IPS-NIHi11 (cell line): ENCODE measurements at places on chromosomes 2 and 18.

DNA sequence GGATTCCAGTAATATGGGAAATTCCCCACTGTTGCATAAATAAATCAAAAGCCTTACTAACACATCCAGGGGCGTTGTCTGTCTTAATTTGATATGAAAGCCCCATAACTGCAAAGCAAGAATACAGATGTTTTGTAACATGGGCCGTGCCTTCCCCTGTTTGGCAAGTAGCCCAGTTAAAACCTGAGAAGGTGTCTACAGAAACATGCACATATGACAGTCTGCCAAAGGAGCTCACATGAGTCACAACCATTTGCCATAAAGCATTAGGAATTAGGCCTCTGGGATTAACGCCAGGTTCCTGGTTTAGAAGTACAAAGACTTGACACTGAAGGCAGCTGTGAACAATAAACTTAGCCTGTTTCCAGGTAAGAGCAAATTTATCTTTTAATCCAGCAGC lies 43.1 kb upstream of the LONRF2 start:
- DNase-seq, result no peak

GRCh38 chr2:16746833-16747232 lies 81.2 kb upstream of the CYRIA start:
- DNase-seq, result no peak

DNA sequence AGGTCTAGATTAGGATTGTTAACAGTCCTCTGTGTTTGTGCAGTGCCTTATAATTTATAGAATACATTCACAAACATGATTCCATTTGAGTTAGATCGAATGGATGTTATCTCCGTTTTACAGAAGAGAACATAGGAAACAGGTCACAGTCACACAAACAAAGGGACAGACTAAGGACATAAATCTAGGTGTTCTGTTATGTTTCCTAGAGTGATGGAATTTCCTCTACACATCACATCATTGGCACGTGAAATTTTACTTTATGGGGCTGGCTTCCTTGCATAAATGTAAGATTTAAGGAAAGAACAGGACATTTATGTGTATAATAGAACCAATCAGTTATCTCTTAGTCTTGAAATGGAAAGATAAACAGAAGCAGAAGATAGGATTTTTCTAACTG lies 6.4 kb downstream of the TRIM54 start:
- DNase-seq, result no peak

DNA sequence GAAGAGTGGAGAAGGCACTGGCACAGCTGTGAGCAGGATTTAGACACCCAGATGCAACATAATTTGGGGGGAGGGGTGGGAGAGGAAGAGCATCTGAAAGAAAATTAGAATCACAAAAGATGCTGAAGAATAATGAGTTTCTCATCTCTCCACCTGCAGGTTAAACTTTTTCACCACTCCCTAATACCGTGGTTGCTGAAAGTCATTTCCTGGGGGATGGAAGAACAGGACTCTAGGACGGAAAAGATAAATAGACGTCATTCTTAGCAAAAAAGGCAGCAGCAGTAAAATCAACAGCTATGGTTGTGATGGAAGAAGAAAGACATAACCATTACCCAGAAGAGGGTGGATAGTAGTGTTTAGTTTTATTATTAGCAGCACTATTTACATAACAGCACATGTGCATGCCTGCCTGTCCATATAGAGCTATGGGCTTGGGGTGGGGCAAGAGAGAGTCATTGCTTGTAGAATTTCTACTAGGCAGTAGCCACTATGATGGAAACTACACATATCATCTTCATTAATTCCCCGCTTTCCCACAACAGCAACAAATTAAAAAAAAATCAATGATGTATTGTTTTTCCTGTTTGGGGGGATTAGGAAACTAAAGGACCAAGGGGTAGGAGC lies 212.2 kb downstream of the TRIB2 start:
- peak; percentile 6 for DNase-seq

- peak; percentile 68 for DNase-seq
Measured at GRCh38 chr2:118003396-118003824, 10.5 kb downstream of the CCDC93 start.

GRCh38 chr18:26526128-26526965 lies 22.0 kb downstream of the KCTD1 start:
- peak; percentile 44 for DNase-seq

- DNase-seq, result no peak
Measured at GRCh38 chr2:32990556-32990955, 43.8 kb downstream of the LTBP1 start.

GRCh38 chr2:125634662-125635061 lies 1021.3 kb upstream of the GYPC start:
- no peak for DNase-seq

DNA sequence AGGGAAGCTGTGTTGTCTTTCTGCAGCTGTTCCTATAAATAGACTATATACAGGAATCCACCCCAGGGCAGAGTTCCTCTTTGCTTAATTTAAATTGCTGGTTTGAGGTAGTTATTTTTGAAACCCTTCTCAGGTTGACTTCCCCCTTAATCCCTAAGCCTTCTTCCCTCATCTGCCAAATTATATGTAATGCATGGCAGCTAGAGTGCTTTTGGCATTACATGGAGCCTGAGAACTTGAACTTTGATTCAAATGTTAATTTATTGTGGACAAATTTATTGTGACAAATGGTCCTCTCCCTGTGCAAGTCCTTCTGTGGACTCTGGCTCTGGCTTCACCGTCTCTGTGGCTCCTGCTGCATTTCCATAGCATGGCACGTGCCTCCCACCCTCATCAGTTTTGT lies 29.2 kb downstream of the MYO1B start:
- no peak for DNase-seq

- DNase-seq, result peak; percentile 25
Measured at GRCh38 chr18:10202845-10203321, 251.6 kb upstream of the APCDD1 start.

DNA sequence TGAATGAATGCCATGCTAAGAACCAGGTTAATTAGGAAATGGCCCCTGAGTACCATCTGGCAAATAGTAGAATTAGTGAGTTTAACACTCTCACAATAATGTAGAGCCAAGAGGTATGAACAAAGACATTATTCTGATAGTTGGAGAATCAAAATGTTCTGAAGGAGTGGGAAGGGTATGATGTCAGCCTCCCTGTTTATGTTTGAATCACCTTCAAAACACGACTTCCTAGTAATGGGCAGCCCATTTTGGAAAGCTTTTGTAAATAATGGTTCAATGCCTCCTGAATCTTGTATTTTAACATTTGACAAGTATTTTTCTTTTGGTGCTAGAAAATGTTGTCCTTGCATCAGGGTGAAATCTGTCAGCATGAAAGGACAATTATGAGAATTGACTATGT lies 108.3 kb downstream of the DSEL start:
- DNase-seq, result no peak

DNA sequence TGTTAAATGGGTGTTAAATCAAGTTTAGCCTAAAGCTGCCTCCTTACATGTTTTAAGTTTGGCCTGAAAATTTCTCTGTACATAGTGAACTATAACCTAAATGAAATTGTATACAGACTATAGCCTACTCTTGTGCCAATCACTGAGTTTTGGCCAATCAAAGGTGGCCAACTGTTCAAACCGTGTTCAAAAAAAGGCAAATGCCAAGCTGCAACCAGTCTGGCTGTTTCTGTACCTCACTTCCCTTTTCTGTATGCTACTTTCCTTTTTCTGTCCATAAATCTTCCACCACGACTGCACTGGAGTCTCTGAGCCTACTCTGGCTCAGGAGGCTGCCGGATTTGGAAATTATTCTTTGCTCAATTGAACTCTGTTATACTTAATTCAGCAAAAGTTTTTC lies 121.0 kb downstream of the SPOPL start:
- DNase-seq, result no peak

GRCh38 chr2:120935339-120936313 lies 200.0 kb downstream of the GLI2 start:
- no peak for DNase-seq

GRCh38 chr2:187419808-187420207 lies 28.2 kb downstream of the CALCRL start:
- no peak for DNase-seq

DNA sequence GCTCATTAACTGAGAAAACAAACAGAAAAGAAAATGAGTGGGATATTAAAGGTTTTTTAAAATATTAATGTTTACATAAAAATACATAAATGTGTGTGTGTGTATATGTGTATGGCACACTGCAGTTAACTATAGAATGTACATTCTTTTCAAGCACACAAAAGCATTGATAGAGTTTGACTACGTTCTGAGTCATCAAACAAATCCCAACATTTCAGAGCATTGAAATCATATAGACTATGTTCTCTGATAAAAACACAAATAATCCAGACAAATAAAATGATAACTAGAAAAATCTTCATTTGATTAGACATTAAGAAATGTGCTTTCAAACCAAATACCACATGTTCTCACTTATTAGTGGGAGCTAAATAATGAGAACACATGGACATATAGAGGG lies 84.3 kb upstream of the CELF4 start:
- no peak for DNase-seq

GRCh38 chr18:13120255-13120654 lies 98.3 kb upstream of the LDLRAD4 start:
- DNase-seq, result no peak

GRCh38 chr2:239548451-239548871 lies 147.6 kb upstream of the HDAC4 start:
- DNase-seq, result no peak

DNA sequence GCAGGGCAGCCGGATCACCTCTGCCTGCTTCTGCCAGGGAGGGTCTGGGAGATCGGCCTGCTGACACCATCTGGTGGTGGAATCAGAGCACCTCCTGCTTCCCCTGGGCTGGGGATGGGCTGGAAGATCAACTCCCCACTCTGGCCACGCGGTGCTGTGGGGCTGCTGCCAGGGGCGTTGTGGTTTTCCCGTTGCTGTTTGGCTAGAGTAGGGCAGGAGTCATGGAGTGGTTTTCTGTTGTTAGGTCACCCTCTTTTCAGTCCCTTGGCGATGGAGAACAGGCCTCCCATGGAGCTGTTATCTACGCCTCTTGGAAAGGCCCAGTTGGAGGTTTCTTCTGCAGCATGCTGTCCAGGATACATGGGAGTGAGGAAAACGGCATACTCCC lies 15.2 kb downstream of the BCL2L11 start:
- DNase-seq, result peak; percentile 41

DNA sequence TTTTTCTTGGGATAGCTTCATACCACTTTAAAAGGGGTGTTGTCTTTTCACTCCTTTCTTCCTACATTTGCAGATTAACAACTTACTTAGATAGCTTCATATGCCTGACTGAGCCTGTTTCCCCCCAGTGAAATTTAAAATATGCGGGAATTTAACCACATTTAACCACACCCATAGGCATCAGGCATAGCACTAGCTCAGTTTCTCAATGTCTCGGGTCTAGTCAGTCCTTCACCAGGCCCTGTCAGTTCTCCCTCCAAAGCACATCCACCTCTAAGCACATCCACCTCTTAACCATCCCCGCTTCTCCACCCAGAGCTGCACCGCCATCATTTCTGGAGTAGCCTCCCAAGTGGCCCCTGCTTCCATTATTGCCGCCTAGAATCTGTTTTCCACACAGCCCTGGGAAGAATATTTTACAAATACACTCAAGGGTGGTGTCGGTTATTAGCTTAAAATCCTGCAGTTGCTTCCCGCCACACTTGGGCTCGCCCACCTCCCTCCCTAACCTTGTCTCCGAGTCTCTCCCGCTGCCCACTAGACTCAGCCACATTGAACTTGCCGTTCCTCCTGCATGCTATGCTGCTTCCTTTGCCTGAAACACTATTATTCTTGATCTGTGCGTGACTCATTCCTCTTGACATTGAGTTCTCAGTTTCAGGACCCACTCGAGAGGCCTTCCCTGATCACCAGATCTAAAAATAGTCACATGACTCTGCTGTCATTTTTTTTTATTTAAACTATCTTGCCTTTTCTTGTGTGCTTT lies 68.3 kb downstream of the SPTBN1 start:
- DNase-seq, result no peak

- DNase-seq, result no peak
Measured at GRCh38 chr2:214079032-214079431, 331.8 kb upstream of the VWC2L start.

DNA sequence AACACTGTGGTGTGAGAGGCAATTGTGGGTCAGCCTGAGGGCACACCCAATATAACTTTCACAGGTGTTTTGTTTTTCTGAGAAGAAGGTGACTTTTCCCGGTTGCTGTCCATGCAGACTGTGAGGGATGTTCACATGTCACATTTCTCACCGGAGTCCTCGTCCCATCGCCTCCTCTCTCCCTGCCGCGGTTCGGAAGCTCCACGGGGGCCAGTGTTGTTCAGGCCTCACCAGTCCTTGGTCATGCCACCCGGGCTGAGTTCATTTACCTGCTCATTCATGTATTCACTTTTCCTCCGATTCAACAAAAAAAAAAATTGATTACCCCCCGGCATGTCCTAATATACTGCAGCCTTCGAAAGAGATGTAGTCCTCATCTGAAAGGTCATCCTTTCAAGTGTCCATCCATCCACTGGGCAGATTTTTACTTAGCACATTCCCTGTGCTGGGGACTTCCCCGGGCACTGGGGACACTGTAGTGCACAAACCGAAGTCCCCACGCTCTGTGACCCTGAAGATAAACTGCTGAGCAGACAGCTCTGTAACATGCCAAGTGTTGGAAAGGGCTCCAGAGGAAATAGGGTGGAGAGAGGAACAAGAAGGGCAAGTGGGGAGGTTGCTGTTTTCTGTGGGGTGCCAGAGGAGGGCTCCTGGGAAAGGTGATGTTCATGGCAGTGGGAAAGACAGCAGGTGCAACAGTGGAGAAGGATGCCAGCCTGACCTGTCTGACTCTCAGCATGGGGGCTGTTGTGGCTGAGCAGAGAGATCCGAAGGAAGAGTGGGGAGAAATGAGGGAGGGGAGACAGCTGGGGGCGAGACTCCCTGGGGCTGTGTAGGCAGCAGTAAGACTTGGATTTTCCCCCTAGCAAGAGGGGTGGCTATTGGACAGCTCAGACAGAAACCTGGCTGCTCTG lies 22.4 kb downstream of the LRRFIP1 start:
- no peak for DNase-seq

DNA sequence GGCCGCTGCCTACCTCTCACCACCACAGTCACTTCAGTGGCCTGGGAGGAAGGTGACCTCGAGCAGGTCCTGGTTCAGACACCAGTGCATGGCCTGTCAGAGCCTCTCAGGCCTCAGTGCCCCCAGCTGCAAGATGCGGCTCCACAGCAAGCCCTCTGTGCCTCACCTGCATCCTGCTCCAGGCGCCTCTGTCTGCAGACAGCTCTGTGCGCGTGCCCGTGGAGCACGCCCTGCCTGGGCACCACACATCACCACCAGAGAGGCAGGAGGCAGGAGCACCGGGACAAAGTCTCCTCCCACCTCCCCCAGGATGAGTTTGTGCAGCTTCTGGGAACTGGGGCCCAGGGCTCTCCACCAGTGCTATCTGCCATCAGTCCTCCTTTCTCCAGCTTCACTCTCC lies 98.7 kb downstream of the TFCP2L1 start:
- DNase-seq, result no peak

GRCh38 chr2:12035956-12036639 lies 289.7 kb downstream of the LPIN1 start:
- DNase-seq, result no peak

GRCh38 chr2:229888031-229888430 lies 33.8 kb downstream of the TRIP12 start:
- DNase-seq, result no peak

DNA sequence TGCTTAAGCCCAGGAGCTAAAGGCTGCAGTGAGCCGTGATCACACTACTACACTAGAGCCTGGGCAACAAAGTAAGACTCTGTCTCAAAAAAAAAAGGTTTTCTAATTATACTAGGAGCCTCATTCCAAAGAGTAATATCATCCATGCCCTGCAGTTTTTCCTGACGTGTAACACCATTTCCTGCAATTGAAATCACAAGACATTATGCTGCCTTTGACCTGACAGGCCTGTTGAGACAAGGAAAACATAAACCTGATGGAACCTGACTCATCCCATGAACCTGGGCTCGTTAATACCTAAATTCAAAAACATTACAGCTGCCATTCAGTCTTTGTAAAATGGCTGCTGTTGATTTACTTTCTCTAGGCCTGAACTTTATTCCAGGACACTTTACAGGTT lies 58.7 kb upstream of the PEX13 start:
- no peak for DNase-seq
